HT1080 (cell line): ENCODE measurements at places on chromosomes 11 and 22. TPM values are rescaled to one million over a fixed set of nuclear protein-coding genes. Genes with fewer than 3 reads are reported as not detected.

Gene MMP8
- total RNA-seq, result 0.10 and 0.37 TPM in 2 replicates

DNA sequence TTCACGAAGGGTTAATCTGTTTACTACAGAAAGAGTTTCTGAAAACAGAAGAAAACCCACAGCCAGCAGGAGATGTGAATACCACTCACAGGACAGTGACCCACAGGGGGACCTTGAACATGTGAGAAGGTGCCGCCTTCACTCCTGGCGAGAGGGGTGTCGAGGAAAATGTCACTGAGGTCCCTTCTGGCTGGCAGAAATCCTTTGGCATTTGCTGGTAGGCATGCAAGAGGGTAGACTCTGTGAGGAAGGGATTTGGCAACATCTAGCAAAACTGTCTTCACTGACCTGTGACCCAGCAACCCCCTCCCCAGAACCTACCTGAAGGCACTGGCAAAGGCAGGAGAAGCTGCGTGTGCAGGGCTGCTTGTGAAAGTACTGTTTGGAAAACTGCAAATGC, 8.6 kb downstream of the KCNQ1 start:
- no peak for DNase-seq

- peak; percentile 21 for DNase-seq
Measured at GRCh38 chr22:49853981-49854831, 562 bp downstream of the ZBED4 start.

DNA sequence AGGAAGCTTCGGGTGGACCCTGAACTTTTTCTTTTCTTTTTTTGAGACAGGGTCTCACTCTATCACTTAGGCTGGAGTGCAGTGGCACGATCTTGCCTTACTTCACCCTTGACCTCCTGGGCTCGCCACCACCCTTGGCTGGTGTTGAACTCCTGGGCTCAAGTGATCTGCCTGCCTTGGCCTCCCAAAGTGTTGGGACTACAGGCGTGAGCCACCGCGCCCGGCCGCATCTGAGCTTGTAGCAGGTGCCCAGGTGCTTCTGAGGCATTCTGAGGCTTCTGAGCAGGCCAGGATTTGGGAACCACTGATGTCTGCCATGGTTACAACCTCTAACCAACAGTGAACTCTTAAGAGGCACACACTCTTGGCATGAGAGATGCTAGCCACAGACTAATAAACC, 5.1 kb downstream of the USP35 start:
- no peak for DNase-seq

- no peak for DNase-seq
Measured at GRCh38 chr11:69922015-69922595, 102.9 kb upstream of the FGF3 start.

Gene OR52N2
- not detected in 2 replicates for total RNA-seq

Gene FIBIN
- not detected in 2 replicates for total RNA-seq

GRCh38 chr11:121071846-121072450, 29.1 kb upstream of the TECTA start:
- DNase-seq, result no peak

DNA sequence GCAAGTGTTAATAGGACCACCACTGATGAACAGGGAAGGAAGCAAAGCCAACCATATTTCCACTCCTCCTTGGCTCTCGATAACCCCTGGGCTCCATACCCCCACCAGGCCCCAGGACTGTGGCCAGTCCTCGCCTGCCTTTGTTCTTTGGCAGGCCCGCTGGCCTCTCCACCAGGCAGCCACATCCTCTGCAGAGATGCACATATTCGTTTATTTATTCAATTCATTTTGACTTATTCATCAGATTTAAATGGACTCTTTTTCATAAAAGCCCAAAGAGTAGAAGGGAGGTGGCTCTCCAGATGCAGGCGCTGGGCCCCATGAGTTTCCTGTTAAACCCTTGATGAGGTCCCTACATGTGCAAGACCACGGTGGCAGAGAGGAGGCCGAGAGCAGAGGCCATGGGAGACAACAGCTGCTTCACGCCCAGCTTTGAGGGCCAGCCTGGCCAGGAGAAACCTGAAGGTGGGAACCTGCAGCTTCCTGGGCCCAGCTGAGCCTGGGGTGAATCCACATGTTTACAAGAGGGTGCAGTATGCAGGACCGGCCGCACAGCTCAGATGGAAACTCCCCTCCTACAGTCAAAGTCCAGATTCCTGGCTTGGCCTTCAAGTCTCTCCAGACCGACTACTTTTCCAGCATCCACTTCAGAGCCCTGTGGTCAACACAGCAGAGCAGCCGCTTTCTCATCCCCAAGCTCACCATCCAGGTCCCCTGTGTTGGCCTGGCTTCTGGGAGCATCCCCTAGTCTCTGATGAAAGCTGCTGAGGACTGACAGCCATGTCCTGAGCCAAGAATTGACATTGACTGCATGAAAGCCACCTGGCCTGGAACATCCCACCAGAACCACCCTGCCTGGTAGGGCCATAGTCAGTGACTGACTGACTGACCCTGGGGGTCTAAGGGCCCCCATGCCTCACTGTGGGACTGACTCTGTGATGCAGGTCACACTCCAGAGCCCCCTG, 39.7 kb upstream of the CCND1 start:
- no peak for DNase-seq
